Germinal center (tissue), 1 donor: ENCODE measurements at places on chromosomes 7 and 10.

- no peak for DNase-seq
Observed at GRCh38 chr10:132580143-132580542, 42.6 kb downstream of the INPP5A start.

DNA sequence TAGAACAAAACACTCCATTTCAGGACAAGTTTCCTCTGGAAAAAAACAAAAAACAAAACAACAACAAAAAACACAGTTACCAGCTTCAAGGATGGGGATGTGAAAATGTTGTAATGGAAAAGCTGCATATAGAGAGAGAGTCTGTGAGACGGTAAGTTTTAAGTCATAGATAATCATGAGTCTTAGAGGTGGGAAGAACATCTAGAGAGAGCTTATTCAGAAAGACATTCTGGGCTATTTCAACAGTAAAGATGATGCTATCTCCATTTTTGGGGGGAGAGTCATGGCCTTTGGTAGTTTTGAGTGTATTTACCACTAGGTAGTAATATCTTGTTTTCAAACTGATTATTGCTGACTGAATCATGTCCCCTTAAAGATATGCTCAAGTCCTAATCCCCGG lies 23.3 kb upstream of the INPP5F start:
- no peak for DNase-seq

GRCh38 chr7:46220066-46220630 lies 299.1 kb upstream of the IGFBP3 start:
- no peak for DNase-seq

DNA sequence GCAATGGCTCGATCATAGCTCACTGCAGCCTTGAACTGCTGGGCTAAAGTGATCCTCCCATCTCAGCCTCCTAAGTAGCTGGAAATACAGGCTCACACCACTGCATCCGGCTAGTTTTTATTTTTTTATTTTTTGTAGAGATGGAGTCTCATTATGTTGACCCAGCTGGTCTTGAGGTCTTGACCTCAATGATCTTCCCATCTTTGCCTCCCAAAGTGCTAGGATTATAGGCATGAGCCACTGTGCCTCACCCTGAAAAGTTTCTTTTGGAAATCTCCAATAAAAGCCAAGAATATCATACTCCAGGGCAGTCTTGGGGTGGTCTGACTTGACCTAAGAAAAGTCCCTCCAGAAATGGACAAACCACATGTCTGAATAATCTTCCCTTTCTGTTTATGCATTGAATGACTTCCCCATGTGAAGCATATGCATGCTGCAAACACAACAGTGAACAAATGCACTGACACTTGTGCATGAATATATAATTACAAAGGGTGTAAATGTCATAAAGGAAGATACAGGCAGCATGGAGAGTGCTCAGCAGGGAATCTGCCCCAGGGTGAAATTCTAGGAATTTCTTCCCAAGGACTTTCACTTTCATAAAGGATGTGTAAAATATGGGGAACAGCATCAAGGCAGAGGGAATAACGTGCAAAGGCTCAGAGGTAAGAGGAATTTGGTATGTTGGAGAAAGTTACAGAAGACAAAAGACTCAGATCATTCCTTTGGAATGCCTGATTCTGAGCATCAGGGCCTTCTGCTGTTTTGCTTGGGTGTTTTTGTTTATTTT lies 142.4 kb upstream of the LYZL1 start:
- DNase-seq = no peak

DNA sequence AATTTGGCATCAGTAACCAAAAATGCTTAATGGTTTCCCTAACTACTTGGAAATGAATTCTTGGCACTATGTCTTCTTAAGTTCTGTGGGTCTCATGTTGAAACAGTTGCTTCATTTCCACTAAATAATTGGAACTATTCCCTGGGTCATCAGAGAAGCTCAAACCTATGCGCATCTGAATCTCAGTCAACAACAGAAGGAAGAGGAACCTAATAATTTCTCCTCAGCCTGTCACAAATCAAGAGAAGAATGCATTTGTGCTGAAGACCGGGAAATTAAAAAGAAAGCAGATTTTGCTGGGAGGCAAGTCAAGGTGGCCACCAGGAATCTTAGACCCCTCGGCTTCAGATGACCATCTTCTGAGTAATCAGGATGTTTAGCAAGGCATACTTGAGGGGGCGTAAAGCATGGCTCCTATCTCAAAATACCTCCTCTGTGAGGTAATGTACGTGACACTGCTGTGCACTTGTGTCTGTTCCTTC lies 41.4 kb downstream of the TOMM7 start:
- DNase-seq = no peak

DNA sequence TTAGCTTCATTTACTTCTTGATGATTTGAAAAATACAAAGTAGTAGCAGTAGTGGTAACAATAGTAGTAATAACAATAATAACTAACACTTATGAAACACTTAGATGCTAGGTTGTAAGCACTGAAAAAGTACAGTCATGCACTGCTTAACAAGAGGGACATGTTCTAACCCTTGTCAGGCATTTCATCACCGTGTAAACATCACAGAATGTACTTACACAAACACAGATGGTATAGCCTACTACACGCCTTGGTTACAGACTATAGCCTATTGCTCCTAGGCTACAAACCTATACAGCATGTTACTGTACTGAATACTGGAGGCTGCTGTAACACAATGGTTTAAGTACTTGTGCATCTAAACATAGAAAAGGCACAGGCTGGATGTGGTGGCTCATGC lies 60.6 kb downstream of the PUS7 start:
- DNase-seq = no peak

DNA sequence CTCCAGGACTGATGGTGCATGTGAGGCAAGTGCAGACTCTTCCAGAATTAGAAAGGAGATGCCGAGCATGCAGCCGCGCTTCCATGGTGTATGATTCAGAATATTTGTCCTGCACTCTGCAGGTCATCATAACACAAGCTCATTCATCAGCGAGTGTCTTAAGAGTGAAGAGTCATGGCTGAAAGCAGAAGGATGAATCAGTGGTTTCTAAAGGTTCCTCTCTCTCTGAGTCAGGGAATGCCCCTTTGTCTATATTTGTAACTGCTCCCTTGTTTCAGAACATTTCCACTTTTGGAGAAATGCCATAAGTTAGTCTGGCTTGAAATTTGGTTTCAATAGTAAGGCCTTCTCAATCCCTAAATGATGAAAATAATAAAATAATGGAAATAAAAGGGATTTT lies 52.3 kb downstream of the HECW1 start:
- no peak for DNase-seq

- no peak for DNase-seq
Observed at GRCh38 chr10:98380493-98381339, 34.3 kb downstream of the PYROXD2 start.

DNA sequence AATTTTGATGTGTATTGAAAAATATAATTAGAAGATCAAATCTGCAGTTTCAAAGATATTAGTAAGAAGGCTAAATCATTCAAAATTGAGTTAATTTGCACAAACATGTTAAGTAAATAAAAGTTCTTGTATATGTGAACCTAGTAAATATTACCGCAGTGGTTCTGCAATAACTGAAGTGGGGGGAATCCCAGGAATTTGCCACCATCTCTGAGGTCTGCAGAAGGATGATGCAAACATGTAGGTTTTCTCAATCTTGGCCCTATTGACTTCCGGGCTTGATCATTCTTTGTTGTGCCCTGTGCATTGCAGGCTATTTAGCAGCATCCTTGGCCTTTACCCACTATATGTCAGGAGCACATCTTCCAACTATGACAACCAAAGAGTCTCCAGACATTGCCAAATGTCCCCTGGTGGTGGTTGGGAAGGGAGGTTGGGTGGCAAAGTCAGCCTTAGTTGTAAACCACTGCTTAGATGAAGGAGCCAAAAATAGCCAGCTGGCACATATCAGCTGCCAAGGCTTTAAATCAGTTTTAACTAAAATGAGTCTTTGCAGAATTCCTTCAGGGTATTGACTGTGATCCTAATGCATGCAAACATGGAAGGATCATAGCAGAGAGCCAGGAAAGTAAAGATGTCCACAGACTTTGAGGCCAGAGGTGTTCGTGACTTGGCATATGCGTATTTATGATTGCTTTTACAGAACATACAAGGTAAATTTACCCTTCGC lies 146.3 kb downstream of the TRIL start:
- DNase-seq = no peak

GRCh38 chr10:127017541-127018297 lies 112.5 kb downstream of the DOCK1 start:
- no peak for DNase-seq

DNA sequence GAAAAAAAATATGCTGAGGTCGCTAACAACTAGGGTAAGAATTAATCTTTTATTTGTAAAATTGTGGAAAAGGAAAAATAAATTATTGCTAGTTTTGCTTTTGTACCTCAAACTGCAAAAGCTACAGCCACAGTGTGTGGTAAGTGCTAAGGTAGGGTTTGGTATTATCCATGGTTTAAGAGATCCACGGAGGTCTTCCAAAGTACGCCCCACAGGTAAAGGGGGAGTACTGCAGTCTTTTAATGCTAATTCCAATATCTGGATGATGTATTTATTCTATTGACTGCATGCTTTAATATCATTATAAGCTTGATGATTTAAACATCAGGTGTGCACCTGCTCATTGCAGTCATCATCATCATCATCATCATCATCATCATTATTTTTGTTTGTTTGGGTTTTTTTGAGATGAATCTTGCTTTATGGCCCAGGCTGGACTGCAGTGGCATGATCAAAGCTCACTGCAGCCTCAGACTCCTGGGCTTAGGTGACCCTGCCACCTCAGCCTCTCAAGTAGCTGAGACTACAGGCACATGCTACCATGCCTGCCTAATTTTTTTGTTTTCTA lies 38.4 kb upstream of the BMS1 start:
- no peak for DNase-seq

DNA sequence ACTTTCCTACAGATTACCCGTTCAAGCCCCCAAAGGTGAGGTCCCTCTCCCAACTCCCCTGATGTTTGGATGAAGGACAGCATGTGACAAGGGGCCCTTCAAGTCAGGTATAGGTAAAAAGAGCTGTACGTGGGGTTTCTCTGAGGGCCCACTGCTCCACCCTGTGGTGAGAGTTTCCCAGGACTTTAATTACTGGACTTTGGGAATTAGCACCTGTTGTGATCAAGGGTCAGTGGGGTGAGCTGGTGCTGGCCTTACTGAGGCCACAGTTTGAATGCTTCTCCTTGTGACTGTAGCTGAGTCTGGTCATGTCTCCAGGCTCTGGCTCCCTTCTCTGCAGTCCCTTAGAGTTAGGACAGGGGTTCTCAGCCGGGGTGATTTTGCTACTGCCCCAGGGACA lies 16.8 kb downstream of the UBE2D4 start:
- DNase-seq = no peak

- DNase-seq = peak; percentile 69
Observed at GRCh38 chr7:20330239-20330927, at the start of gene ITGB8. Gene ITGB8, plus strand, starts transcription at chr7:20330900. Its CDS starts 907 bp downstream, at chr7:20331807.

DNA sequence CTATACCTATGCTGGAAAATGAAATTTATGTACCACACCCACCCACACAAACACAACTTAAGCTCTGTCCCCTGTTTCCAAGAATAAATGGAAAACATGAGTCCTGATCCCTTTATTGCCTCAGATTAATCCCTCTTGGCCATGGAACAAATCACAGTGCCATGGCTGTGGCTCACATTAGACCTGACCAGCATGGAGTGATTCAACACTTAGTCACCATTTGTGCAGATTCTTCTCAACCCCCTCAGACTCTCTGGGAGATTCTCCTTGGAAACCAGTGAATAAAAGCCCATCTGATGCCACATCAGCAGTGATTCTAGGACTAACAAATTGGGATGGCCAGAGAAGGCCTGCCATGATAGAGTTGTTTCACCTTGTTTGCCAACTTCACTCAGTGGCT lies 204.4 kb upstream of the TMEM72 start:
- DNase-seq = no peak

DNA sequence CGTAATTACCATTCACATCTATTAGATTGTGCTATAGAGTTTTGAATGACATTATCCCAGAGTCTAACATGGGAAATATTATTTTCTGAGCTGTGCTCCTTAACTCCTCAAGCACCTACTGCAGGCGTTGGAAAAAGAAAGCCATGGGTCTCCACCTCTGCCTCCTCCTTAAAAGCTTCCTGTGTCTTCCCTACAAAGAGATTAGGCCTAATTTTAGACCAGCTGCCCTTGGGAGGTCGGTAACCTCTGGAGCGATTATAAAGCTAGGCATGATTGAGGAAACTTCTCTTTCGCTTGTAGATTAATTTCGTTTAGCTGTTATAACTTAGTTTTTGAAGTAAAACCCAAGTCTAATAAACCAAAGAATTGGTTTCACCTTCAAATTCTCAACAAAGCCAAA lies 75.2 kb downstream of the PLXDC2 start:
- DNase-seq = no peak

DNA sequence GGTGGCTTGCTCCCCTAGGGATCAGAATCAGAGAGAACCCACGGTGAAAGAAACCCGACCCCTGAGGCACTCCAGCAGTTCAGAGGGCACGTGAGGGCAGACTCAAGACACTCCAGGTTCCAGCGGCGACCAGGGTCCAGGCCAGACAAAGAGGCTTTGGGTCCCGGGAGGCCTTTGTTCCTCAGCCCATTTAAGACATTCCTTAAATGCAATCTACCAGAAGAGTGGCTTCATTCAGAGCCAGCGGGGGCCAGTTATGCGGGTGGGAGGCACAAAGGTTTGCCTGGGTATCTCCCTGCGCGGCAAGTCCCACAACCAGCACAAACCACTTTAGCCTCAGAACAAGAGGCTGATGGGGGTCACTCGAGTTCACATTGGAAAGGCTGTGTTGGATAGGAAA lies 53.6 kb downstream of the AFAP1L2 start:
- DNase-seq = no peak

DNA sequence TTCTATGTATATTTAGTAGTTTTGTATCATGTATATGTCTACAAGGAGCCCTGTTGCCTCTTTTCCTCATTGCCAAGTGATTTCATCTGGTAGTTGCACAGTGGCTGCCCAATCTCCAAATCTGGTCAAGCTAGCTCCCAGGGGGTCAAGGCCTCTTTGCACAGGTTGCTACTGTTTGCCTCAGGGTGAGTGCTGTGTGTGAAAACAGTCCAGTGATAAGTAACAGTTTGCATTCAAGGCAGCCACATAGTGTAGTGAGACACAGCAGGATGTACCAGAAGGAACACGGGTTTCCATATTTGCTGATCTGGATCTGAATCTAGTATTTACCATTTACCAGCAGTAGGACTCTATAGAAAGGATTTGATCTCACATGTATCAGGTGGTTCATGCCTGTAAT lies 13.3 kb upstream of the EPC1 start:
- no peak for DNase-seq

GRCh38 chr10:129896860-129897200 lies 67.2 kb downstream of the EBF3 start:
- no peak for DNase-seq
